ENCODE measurements at places on chromosomes 11 and 22. TPM values are rescaled to one million over a fixed set of nuclear protein-coding genes. Genes with fewer than 3 reads are reported as not detected.
A peak's percentile ranks its signal among the peaks of the same experiment; 100 is the strongest.

Gene KCNE3
- total RNA-seq = not detected

Gene PITPNB
- 86.6 TPM for total RNA-seq

Gene OR51B5
- total RNA-seq = not detected

Gene ZNF215
- total RNA-seq = 2.7 TPM

Gene C11orf42
- total RNA-seq = not detected

Gene FGF3
- 2.5 TPM for total RNA-seq

Gene LMO1
- not detected for total RNA-seq

Gene GSTT2
- total RNA-seq = not detected

DNA sequence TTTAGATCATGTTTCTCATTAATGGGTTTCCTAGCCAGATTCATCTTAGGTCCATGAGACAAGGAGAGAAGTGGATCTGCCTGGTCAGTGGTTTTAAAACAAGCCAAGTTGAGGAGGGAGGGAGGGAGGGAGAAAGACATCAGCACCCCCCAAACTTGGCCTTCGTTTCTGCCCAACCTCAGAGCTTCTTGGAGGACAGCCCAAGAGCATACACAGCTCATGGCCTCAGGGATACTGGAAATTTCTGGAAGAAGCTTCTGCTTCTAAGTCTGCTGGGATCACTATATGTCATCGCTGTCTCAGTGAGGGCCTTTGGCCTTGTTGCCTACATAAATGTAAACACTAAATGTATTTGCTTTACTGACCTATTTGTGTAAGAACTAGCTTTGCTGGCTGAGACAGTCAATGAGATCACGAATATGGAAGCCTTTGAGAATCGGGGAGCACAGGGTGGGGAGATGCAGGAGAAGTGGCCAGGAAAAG, 375.1 kb downstream of the BUD13 start:
- H3K27me3 ChIP-seq = no peaks in the 10 kb centered on the region
- DNase-seq = no peak
- no peaks in the 10 kb centered on the region for H3K36me3 ChIP-seq
- no peak overlapping the region for H3K27ac ChIP-seq

DNA sequence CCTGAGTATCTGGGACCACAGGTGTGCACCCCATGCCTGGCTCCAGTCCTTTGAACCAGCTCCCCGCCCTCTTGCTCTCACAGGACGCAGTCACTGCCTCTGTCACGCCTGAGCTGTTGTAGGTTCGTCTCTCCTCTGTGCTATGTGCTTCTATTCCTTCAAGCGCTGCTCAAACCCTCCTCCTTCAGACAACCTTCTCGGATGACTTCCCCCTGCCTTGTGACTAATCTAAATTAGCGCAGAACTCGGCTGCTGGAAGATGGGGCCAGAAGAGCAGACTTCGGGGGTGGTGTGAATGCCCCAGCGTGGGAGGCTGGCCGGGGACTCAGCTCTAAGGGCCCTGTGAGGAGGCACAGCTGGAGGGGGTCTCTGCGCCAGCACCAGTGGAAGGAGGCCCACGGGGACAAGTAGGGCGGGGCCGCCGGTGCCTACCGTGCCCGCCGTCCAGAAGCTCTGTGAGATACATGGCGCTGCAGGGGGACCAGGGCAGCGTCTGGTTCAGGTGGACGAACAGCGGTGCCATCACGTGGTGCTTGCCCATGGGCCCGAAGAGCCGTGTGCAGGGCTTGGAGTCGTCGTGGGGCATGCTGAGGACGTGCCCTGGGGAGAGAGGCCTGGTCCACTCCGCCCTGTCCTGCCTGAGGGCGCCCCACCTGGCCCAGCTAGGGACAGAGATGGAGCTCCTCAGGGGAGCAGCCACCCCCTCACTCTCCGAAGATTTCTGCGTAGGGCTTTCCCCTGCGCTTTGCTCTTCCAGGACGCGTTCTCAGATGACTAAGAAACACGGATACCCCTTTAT, 12.5 kb downstream of the ADAMTS8 start:
- H3K4me1 ChIP-seq = peaks cover 17% of the 10 kb centered on the region
- H3K36me3 ChIP-seq = no peaks in the 10 kb centered on the region
- H3K27me3 ChIP-seq = peaks cover 14% of the 10 kb centered on the region
- H3K4me3 ChIP-seq = no peak overlapping the region
- no peak for DNase-seq

DNA sequence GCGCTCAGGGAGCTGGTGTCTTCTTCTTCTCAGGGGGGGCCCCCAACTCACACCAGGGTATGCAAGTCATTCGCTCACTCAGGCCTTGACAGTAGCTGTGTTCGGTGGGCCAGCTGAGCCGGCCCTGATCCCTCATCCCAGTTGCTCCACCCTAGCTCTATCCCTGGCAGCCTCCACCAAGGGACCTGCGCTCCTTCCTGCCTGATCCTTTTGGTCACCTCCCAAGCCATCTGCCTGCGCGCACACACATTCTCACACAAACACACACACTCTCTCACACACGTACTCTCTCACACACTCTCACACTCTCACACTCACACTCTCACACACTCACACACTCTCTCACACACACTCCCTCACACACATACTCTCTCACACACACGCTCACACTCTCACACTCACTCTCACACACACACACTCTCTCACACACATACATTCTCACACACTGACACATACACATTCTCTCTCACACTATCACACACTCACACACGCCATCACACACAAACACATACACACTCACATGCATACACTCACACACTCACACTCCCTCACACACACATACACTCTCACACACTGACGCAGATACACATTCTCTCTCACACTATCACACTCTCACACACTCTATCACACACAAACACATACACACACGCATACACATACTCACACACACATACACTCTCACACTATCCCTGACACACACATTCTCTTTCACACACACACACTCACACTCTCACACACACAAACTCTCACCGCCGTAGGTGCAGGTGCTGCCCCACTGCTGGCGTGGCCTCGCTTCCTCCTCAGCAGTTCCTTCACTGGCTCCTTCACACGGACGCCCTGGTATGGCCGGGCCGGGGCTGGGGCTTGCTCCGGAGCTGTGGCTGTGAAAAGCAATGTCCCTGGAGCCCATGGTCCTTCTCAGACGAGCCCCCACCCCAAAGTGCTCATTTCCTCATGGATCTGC, 20.8 kb downstream of the POU2AF1 start:
- no peaks in the 10 kb centered on the region for H3K4me1 ChIP-seq
- H3K27me3 ChIP-seq = no peaks in the 10 kb centered on the region
- DNase-seq = no peak
- H3K36me3 ChIP-seq = no peaks in the 10 kb centered on the region

DNA sequence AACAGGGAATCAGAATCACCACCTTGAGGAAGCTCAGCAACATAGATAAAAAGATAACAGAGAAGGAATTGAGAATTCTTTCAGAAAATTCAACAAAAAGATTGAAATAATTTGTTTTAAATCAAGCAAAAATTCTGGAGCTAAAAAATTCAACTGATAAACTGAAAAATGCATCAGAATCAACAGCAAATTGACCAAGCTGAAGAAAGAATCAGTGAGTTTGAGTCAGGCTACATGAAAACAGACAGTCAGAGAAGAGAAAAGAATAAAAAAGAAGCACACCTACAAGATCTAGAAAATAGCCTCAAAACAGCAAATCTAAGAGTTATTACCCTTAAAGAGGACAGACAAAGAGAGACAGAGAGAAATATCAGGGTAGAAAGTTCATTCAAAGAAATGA, 28.8 kb downstream of the BTG4 start:
- no peak overlapping the region for H3K4me3 ChIP-seq
- H3K27ac ChIP-seq = no peak overlapping the region
- DNase-seq = no peak
- no peaks in the 10 kb centered on the region for H3K4me1 ChIP-seq

GRCh38 chr11:57276971-57277675, 40.1 kb upstream of the APLNR start:
- peaks cover 35% of the 10 kb centered on the region for H3K4me1 ChIP-seq
- peak overlapping the region; percentile 99 for H3K27ac ChIP-seq
- H3K36me3 ChIP-seq = peaks cover 2% of the 10 kb centered on the region
- no peak overlapping the region for H3K4me3 ChIP-seq
- DNase-seq = no peak

GRCh38 chr22:19063581-19064353, 58.4 kb downstream of the DGCR2 start:
- H3K27ac ChIP-seq = no peak overlapping the region
- H3K36me3 ChIP-seq = peaks cover 33% of the 10 kb centered on the region
- no peak overlapping the region for H3K4me3 ChIP-seq
- no peaks in the 10 kb centered on the region for H3K27me3 ChIP-seq
- H3K4me1 ChIP-seq = no peaks in the 10 kb centered on the region
- no peak for DNase-seq

DNA sequence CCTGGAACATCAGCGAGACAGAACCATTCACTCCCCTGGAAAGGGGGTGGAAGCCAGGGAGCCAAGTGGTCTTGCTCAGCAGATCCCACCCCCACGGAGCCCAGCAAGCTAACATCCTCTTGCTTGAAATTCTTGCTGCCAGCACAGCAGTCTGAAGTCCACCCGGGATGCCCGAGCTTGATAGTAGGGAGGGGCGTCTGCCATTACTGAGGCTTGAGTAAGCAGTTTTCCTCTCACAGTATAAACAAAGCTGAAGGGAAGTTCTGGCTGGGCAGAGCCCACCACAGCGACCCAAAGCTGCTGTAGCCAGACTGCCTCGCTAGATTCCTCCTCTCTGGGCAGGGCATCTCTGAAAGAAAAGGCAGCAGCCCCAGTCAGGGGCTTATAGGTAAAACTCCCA, 764.8 kb upstream of the LUZP2 start:
- H3K4me1 ChIP-seq = peaks cover 22% of the 10 kb centered on the region
- peak overlapping the region; percentile 58 for H3K27ac ChIP-seq
- DNase-seq = no peak
- no peaks in the 10 kb centered on the region for H3K27me3 ChIP-seq
- H3K36me3 ChIP-seq = no peaks in the 10 kb centered on the region

DNA sequence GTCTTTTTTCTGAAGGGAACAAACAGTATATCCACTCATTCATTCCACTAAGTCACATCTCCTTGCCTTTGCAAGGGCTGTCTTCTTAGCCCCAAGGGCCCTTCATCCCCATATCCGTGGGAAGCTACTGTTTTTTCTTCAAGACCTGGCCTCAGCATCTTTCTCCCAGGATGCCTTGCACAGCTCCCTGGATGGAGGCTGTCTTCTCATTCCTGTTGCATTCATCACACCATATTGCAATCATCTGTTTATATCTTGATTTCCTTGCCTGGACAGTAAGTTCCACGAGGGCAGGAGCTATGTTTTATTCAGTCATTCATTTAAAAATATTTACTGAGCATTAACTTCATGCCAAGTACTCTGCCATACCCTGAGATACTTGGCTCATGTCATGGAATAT, 29.3 kb upstream of the NECTIN1 start:
- H3K4me3 ChIP-seq = no peak overlapping the region
- H3K27me3 ChIP-seq = peaks cover 33% of the 10 kb centered on the region
- H3K4me1 ChIP-seq = peaks cover 11% of the 10 kb centered on the region
- no peak for DNase-seq

DNA sequence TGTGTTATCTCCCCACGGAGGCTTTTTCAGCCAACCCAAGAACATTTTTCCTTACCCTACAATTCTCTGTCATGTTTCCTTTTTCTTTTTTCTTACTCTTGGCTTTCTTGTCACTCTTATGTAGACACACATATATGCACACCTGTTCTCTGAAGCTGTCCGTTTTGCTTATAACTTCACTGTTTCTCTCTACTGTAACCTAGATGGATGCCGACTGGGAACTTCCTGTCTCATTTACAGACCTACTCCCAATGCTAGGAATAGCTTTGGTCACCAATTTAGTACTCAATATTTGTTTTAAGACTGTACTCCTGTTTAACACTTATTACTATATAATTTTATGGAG, 9.9 kb upstream of the CASP12 start:
- H3K36me3 ChIP-seq = peaks cover 2% of the 10 kb centered on the region
- H3K27ac ChIP-seq = no peak overlapping the region
- H3K4me3 ChIP-seq = no peak overlapping the region
- no peaks in the 10 kb centered on the region for H3K4me1 ChIP-seq
- H3K27me3 ChIP-seq = no peaks in the 10 kb centered on the region
- DNase-seq = no peak

DNA sequence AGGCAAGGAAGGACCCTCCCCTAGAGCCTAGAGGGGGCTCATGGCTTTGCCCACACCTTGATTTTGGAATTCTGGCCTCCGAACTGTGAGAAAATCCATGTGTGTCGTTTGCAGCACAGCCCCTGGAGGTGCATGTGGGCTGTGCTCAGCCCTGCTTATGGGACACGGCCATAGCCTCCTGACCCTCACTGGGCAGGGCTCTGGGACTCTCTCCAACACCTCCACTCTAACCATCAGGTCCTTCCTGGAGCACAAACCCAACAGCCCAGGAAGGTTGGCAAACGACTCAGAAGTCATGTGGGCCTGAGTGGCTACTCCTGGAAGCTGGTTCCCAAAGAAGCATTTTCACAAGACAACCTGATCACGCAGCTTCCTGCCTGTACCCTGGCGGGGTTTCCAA, 144.1 kb downstream of the CTTN start:
- no peaks in the 10 kb centered on the region for H3K36me3 ChIP-seq
- no peak overlapping the region for H3K27ac ChIP-seq
- no peaks in the 10 kb centered on the region for H3K4me1 ChIP-seq

GRCh38 chr11:130813196-130813595, 103.1 kb downstream of the SNX19 start:
- no peaks in the 10 kb centered on the region for H3K36me3 ChIP-seq

GRCh38 chr22:20444325-20444724, 6.7 kb upstream of the SCARF2 start:
- DNase-seq = no peak
- H3K4me3 ChIP-seq = no peak overlapping the region
- peaks cover 19% of the 10 kb centered on the region for H3K36me3 ChIP-seq

GRCh38 chr11:9214765-9215164, 50.4 kb downstream of the DENND5A start:
- peaks cover 53% of the 10 kb centered on the region for H3K4me1 ChIP-seq
- H3K36me3 ChIP-seq = peaks cover 2% of the 10 kb centered on the region
- no peak overlapping the region for H3K4me3 ChIP-seq
- no peaks in the 10 kb centered on the region for H3K27me3 ChIP-seq

- no peak overlapping the region for H3K27ac ChIP-seq
- no peaks in the 10 kb centered on the region for H3K27me3 ChIP-seq
- peaks cover 23% of the 10 kb centered on the region for H3K4me1 ChIP-seq
- no peak for DNase-seq
- no peak overlapping the region for H3K4me3 ChIP-seq
Measured at GRCh38 chr11:11387622-11388305, 34.7 kb upstream of the CSNK2A3 start.

DNA sequence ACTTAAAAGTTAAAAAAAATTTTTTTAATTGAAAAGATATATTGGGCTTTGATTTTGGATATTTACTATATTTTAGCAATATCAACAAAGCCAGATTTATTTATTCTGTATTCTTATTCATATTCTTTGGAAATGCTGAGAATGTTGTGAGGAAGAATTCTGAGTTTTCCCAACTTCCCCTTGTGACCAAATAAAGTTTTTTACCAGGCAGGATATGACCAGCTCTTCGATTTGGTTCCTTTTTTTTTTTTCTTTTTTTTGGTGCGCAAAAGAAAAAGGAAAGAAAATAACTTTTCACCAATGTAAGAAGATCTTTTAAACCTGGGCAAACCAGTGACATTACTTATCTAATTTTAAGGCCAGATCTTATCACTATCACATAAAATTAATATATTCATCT, 12.9 kb downstream of the TCP11L1 start:
- no peak for DNase-seq
- H3K36me3 ChIP-seq = peaks cover 31% of the 10 kb centered on the region
- no peaks in the 10 kb centered on the region for H3K27me3 ChIP-seq
- no peak overlapping the region for H3K4me3 ChIP-seq
